ENCODE measurements at places on chromosomes 7 and 10.

DNA sequence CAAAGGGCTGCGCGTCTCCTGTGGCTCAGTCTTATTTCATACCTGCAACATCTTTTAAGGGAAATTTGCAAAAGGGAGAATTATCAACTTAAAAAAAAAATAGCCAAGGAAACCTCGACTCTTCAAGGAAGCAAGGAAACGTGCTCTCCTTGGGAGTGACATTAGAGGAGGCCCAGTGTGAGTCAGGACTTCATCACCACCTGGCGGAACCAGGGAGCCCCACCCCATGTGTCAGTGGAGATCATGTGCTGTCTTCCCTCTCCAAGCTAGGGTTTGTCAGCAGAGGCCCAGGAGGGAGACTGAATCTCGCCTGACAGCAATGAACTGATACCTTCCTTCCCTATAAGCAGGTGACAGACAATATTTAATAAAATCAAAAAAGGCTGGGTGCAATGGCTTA, 28.9 kb downstream of the POR start:
- DNase-seq, result no peak

GRCh38 chr10:36531621-36532020, 593.8 kb upstream of the ANKRD30A start:
- no peak for DNase-seq

DNA sequence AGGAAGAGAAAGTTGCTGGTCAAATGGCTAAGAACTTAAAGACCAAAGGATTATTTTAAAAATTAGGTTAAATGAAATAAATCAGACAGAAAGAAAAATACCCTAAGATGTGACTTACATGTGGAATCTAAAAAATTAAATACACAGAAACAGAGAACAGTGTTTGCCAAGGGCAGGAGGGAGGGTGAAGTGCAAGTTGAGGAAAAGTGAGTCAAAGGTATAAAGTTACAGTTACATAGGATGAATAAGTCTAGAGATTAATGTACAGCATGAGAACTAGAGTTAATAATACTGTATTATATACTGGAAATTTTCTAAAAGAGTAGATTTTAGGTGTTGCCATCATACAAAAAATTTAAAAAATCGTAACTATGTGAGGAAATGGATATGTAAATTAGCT, 146.3 kb downstream of the MDFIC start:
- no peak for DNase-seq

DNA sequence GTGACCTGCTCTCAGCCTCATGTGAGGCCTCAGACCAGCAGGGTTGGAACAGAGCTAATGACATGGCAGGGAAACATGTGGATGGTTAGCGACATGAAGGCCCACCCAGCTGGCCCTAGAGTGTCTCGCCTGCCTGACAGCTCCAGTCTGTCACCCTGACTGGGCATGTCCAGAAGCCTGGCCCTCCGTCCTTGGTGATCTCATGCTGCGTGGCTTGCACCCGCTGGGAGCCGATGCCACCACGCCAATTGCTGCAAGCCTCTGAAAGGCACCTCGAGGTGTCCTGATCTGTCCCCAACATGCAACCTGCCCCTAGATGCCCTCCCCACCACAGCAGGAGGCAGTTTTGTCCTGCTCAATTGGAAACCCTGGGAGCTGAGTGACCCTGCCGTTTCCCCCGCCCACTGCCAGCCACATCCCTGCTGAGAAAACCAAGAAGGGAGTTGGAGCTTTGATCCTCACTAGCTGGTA, 27.8 kb upstream of the RET start:
- no peak for DNase-seq

DNA sequence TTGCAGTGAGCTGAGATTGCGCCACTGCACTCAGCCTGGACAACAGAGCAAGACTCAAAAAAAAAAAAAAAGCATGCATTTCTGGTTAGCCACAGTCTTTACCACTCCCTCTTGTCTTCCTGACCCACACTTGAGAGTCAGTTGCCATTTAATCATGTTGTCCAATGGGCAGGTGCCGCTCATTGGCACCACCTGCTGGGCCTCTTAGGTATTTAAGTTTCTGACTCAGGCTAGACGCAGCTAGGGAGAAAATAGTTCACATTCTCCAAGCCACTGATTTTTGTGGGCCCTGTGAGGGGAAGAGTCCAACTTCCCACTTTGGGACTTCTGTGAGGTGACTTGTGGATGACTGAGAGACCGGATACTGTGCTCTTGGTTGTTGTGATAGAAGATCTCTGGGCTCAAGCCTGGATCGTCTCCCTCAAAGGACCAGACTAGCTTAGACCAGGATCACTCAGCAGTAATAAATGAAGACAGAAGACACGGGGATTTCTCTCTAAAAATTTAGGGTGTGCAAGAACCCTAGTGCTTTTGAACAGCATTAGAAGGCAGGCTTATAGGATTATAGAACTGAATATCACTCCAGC, 26.8 kb upstream of the SORCS3 start:
- peak; percentile 57 for DNase-seq

DNA sequence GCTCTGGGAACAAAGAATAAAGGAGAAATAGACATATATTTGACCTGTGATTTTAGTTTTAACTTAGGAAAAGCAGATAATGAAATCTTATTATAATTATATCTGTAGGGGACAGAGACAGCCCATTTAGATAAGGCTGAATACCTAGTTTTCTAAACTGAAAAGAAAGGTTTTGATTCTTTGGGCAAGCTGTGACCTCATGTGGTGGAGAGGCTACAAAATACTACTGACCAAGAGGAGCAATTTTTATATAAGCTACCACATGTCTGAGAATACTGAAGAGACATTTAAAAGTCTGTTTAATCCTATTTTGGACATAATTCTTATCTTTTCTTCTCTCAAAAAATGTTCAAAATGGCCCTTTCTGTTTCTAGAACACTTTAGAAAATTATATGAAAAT, 271.0 kb downstream of the MTERF1 start:
- DNase-seq, result no peak

GRCh38 chr7:84684836-84685480, 490.4 kb upstream of the SEMA3A start:
- no peak for DNase-seq

GRCh38 chr10:132628966-132629900, 91.6 kb downstream of the INPP5A start:
- DNase-seq, result no peak

DNA sequence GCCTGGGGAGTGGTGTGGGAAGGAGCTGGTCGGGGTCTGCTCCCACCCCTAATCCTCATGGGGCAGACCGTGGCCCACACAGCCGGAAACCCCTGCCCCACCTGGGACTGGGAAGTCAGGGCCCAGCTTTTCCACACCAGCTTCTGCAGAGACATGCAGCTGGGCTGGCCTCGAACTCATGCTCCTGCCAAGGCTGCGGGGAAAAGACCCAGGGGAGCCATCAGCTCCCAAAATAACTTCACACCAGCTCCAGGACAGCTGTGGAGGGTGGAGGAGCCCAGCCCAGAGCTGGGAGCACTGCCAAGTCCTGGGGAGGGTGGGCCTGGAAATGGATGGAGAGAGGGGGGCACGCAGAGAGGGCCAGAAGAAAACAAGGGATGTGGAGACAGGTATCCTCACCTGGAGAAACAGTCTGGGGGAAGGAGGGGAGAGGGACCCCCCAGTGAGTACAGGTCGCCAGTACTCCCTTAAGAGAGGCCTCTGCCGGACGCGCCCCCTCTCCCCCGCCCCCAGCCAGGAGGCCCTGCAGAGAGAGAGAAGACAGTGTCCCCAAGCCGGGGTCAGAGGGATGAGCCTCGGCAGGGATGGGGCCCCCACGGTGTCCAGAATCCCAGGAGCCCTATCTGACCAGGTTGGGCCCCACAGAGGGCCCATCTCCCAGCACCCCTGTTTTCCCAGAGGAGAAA, 11.5 kb upstream of the GRIFIN start:
- no peak for DNase-seq

DNA sequence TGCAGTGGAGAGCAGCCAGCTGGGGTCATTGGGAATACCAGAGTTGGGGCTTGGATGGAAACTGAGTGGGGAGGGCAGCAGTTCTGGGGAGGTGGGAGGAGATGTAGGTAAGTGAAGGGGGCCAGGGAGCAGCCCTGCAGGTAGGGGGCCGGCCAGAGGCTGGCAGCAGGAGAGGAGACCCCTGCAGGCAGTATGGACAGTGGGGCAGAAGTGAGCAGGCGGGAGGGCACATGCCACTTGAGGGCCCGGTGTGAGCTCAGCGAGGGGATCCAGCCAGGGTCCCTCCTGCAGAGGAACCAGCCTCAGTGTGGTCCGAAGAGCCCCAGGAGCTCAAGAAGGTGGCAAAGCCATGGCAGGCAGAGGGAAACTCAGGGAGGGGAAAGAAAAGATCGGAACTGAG, 75.4 kb downstream of the WDR11 start:
- DNase-seq, result no peak

- peak; percentile 56 for DNase-seq
These were observed 24.3 kb upstream of the ITGB1 start for GRCh38 chr10:32982293-32982709.

DNA sequence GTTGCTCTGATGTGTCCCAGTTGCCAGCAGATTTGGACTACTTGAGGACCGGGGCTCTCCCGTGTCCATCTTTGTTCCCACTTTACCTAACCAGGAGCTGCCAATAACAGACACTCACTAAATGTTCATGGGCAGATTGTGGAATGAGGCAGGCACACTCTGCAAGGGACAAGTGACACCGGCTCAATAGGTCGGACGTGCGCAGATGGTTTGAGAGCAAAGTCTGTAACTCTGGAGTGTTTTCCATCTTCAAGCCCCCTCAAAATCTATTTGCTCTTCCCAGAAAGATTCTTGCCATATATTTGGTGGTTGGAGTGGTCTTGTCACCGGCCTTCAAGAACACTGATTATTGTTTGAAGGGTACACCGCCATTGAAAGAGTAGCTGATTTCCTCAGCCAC, 47.2 kb downstream of the THNSL1 start:
- DNase-seq, result no peak

DNA sequence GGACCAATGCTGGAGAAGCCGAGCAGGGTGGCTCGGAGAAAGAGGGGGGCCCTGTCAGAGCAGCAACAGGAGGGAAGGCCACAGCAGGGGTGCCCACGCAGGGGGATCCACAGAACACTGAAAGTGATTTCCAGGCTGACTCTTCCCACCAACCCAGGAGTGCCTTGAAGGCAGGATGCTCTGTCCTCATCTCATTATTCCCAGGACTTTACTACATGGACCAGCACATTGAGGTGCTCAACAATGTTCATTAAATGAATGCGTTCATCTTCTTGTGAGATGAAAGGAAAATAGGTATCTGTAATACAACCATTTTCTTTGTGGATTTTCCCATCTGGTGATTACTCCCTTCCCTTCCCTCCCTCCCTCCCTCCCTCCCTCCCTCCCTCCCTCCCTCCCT, 71.0 kb downstream of the COL26A1 start:
- DNase-seq, result no peak

- DNase-seq, result no peak
These were observed 4.8 kb downstream of the IMPDH1 start for GRCh38 chr7:128404886-128405470.

DNA sequence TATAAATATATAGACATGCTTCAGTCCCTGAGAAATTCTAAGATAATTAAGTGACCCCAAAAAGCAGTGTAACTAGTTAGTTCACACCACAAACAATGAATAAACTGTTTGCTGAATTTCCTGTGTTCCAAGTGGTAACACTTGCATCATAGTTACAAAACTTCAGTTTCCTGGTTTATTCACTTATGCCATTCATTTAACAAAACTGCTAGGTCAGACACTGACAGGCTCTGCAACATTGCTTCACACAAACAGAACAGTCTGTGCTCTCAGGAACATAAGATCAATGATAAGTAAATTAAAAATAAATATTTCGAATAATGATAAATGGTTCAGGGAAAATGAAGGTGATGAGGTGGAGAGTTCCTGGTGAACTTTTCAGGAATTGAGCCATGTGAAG, 133.3 kb upstream of the NAMPT start:
- peak; percentile 16 for DNase-seq

DNA sequence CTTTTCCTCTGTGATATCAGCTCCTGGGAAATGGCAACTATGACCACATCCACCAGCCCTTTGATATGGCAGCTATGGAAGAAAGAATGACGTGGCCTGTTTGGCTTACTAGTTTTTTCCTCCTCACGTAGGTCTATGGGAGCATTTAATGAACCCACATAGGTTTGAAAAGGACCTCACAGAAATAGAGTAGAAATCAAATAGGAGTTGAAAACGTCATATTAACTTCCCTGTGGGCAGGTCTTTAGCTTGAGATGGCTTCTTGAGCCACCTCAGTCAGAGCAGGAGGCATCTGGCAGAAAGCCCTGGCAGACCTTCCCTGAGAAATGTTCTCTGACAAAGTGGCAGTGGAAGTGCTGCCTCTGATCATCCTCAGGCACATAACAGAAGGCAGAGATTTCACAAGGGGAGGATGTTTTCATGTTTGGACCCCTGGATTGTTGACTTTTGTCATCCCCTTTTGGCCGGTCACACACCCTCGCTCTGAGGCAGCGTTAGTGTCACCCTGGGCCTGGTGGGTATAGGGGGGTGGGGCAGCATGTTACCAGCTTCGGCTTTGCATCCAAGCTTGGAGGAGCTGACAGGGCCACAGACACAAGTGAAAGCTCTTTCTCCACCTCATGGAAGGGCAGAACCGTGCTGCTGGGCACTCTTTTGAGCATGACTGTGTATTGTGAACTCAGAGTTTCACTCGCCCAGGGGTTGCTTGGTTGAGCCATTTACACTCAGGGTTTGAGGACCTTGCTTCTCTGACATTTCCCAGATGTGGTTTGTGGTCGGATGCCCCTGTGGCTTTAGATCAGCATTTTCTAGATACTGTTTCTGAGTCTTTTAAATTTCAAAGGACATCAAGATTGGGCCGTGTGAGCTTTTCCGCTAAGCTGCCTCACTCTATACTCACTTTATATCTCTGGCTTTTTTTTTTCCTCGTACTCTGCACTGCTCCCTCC, 184.2 kb downstream of the STK31 start:
- no peak for DNase-seq

DNA sequence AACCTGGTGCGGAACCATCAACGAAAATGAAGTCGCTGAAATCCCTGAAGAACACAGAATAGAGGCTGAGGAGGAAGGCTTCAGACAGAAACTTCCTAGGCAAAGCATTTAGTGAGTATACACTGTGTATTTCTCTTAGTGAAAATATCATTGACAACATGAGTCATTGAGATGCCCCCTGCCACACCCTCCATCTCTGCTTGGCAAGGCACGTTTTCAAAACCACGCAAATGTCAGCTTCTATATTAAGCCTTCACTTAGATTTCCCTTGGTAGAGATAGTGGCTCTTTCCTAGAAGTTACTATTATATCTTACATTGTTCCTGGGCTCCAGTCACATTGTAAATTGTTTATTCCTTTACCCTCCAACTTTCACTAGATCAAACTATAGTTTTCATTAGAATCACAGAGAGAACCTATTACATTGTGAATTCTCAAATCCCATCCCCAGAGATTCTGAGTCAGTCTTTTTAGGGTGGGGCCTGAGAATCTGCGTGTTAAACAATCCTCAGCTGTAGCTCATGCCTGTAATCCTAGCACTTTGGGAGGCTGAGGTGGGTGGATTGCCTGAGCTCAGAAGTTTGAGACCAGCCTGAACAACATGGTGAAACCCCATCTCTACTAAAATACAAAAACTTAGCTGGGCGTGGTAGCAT, 4.6 kb upstream of the SKAP2 start:
- DNase-seq, result no peak

GRCh38 chr7:16438988-16439387, 17.6 kb upstream of the CRPPA start:
- DNase-seq, result no peak
